ENCODE measurements at places on chromosomes 2 and 18. TPM values are rescaled to one million over a fixed set of nuclear protein-coding genes. Genes with fewer than 3 reads are reported as not detected.

Gene C2orf92
- total RNA-seq = 15.1 TPM

Gene NEB
- total RNA-seq = 0.83 TPM

Gene EXOC6B
- 33.0 TPM for total RNA-seq

Gene EPHA4
- total RNA-seq = 13.8 TPM

GRCh38 chr2:136204971-136205370, 87.0 kb upstream of the CXCR4 start:
- DNase-seq = no peak

- peak; percentile 71 for DNase-seq
These were observed 2.9 kb upstream of the CASP8 start for GRCh38 chr2:201257381-201257955.

GRCh38 chr2:143679617-143680016, 550.4 kb downstream of the ARHGAP15 start:
- DNase-seq = no peak

- peak; percentile 13 for DNase-seq
These were observed 97.7 kb upstream of the CTDP1 start for GRCh38 chr18:79581911-79582310.

DNA sequence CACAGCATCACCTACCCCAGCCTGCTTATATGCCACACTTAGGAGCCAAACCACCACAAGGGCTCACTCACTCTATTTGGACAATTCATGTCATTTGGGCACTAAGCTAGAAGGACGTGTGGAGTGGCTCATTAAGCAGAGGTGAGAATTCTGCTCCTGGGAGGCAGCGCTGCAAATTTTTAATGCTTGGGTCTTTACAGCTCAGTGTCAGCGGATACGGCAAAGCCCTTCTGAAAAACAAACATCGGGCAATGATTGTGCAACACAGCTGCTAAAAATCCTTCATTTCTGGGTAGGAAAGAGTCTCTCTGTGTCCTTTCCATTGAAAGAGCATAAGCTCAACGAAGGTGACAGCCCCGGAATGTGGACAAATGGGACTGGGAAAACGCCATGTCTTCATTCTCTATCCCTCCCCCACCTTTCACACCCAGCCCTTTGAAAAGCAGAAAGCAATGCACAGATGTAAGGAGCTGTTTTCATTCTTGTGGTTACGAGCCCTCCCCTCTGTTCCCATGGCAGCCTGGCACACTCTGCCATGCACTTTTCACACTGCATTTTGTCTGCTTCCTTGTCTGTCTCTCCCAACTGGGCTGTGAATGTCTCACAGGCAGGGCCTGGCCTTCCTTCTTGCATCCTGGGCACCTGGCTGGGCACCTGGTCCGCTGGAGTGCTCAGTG, 16.0 kb downstream of the TMEM177 start:
- no peak for DNase-seq

GRCh38 chr2:128682729-128683284, 364.1 kb upstream of the HS6ST1 start:
- no peak for DNase-seq

GRCh38 chr18:54973046-54973445, 13.8 kb upstream of the CCDC68 start:
- DNase-seq = no peak

- DNase-seq = no peak
These were observed 32.6 kb upstream of the SLC40A1 start for GRCh38 chr2:189613077-189613636.

- no peak for DNase-seq
These were observed 121.1 kb downstream of the MAPK4 start for GRCh38 chr18:50680966-50681365.

- no peak for DNase-seq
These were observed 327.6 kb downstream of the TDRD15 start for GRCh38 chr2:21451403-21451802.

GRCh38 chr2:149307014-149307413, 23.4 kb upstream of the LYPD6 start:
- no peak for DNase-seq

DNA sequence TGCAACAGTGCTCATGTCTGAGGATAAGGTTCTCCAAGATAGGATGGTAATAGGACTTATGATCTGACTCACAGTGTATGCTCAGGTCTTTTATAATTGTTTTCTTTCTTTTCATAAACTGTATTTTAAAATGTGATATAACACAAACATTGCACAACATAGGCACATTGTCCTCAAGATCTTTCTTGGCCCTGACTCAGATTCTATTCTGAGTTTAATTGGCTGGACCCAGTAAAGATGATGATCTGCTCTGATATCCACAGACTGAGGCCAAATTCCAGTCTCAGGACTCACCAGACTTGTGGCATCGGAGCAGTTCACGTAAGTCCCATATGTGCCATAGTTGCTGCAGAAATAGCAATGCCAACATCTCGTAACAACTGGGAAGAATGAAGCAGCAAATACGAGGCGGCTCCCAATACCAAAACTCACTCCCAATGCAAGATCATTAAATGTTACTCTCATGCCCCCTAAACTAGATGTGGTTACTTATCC, 448.9 kb upstream of the SLC14A2 start:
- DNase-seq = no peak

DNA sequence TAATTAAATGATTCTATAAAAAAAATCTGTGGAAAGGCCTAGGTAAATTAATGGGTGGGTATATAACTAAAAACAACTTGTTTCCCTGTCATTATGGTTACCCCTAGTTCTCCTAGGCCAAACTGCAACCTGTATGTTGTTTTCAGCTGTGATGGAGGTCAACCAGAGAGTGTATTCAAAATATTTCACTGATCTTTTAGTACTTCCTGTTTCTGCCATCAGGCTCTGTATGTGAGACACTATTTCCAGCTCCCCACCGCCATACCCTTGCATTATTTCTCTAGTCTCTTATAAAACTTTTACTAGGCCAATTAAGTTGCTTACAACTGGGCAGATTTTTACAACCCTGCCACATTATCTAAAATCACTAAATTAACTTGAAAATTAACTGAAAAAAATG, 21.0 kb upstream of the CDKL4 start:
- no peak for DNase-seq

DNA sequence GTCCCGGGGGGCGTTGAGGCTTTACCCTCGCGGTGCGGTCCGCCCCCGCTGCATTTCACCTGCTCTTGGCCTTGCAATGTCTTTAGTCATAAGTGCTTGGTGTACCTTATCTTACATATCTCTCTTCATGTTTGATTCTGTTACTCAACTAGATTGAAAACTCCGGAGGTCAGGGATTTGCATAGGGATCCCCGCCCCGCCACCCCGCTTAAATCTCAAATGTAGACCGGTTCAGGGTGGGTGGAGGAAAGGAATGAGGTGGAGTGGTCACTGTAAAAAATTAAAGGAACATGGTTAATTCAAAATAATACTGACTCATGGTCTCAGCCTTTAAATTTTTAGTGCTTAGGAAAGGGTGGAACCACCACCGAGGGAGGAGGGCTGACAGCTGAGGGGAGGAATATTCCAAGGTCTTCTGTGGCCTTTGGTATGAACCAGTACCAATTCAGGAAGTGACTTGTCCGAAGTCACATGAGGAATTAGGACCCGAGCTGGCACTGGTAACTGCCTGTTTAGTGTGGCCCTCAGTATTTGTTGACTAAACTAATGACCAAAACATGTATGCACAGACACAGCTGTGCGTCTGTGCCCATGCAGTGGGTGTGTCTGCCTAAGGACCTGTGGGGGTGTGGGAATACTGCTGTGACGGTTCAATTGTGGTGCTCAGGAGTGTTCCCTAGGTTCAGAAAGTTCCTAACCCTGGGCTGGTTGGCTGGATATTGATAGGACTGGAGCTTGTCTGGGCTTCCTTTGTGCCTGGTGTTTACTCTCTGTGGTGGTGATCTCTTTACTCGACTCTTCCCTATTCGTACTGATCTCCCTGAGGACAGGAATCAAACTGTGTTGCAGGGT, 1.0 kb downstream of the PLEKHB2 start:
- peak; percentile 58 for DNase-seq

DNA sequence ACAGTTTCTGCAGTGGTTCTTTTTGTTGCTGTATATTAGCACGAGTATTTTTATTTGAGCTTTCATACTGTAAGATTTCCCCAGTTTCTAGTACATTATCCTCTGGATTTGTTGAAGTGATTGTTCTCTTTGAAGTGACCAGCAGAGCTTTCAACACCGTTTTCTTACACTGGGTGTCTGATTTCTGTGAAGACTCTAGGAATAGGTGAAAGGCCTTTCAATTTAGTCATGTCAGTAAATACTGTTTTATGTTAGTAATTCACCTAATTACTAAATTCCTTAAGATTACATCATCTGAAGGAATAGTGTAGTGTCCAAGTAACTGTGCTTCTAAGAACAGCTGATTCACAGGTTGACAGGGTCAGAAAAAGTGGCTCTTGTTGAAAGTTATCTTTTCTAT, 2.3 kb downstream of the PPM1B start:
- DNase-seq = no peak

- DNase-seq = no peak
These were observed 29.6 kb upstream of the CABLES1 start for GRCh38 chr18:23105581-23106219.

DNA sequence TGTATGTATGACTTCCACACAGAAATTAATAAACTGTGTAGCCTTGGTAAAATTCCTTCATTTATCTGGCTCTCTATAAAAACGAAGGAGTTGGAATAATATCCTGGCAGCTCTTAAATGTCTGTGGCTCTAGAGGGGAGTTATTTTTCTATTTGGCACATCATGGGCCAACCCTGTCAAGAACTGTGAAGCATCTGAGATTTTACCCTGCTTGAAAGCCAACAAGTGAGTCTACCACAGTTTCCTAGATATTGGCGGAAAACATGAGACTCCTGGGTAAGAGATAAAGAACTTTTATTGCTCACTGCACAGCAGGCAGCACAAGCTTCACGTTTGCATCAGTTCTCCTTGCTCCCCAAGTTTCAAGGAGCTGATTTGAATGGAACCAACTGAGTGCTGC, 346.7 kb upstream of the CYRIA start:
- no peak for DNase-seq

DNA sequence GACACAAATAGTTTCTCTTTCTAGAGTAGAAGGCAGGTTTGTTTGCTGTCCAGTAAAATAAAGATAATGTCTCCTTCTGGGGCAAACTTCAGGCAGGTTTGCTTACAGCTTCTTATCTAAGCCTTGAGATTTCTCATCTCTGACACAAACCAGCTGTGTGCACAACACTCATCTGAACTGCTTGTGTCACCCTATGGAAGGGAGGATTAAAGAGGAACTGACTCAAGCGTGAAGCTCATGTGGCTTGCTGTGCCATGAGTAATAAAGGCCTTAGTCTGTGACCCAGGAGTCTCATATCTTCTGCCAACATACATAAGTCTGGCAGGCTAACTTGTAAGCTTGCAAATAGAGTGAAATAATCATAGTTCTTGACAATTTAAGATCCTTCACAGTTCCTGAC, 24.2 kb upstream of the CPO start:
- no peak for DNase-seq

DNA sequence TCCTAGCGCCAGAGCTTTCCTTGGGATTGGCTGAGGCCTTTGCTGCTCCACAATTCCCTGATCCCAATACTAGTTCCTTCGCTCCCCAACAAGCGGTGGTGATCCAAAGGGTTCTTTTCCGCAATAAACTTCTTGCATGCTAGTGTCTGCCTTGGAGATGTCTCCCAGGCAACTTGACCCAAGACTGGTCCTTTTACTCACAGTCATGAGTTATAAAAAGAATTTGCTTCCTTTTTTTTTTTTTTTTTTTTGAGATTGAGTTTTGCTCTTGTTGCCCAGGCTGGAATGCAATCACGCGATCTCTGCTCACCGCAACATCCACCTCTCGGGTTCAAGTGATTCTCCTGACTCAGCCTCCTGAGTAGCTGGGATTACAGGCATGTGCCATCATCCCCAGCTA, 89.8 kb upstream of the SP3 start:
- DNase-seq = no peak

GRCh38 chr2:68122680-68122964, 35.1 kb upstream of the PNO1 start:
- DNase-seq = no peak

- no peak for DNase-seq
These were observed 89.4 kb upstream of the MAPRE2 start for GRCh38 chr18:34951625-34952379.

Measured in lower lobe of right lung (tissue), 2 donors.